Caudate nucleus (tissue), 63 donors: ENCODE measurements at places on chromosomes 2 and 18.

DNA sequence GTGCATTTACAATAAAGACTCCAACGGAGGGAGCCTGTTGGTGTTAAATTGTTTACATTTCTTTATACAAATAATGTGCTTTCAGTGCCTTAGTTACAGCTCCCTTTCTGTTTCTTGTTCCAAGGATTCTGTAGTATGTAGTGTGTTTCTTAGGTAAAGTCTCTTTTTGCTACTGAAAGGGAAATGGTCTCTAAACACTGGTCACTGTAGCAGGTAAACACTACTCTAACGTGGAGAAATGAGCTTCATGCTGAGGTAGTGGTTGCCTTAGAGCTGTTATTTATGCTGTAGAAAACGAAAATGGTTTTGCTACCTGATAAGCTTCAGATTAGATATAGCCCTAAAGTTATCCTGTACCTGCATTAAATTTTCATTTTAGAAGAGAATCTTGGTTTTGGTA, 163.6 kb downstream of the CAPN13 start:
- DNase-seq = no peak

- no peak for DNase-seq
Observed at GRCh38 chr18:38557006-38557405, 991.4 kb upstream of the CELF4 start.

DNA sequence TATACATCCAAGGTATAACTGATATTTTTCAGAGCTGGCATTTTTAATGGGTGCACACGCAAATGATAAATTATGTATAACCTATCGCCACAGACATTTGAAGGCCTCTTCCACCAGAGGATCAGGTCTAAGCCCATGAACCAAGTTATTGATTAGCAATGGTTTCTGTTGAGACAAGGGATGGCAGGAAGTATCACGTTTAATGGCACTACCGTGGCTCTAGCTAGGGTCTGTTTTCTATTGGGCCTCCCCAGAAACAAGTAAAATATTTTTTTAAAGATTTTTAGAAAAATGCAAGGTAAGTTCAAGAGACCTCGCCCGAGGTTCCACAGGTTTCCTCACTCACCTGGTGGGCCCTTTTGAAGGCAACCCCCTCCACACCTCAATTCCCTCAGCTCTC, 667 bp downstream of the GFPT1 start:
- no peak for DNase-seq

DNA sequence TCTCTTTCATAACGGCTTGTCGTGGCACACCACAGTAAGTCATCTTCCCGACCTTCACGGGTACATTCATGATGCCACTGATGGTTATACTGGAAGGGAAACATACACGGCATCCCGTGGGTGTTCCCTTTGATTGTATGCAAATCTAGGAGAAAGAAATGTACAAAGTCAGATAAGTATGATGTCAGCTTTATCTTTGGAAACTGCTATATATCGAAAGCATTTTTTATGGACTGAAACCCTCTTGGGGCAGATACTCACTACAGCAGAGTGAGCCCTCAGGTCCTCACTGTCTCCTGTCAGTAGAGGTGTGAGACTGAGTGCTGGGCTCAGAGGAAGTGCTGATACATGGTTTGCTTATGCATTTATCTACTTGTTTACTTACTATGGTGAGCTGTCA, 20.4 kb downstream of the PLA2R1 start:
- no peak for DNase-seq

DNA sequence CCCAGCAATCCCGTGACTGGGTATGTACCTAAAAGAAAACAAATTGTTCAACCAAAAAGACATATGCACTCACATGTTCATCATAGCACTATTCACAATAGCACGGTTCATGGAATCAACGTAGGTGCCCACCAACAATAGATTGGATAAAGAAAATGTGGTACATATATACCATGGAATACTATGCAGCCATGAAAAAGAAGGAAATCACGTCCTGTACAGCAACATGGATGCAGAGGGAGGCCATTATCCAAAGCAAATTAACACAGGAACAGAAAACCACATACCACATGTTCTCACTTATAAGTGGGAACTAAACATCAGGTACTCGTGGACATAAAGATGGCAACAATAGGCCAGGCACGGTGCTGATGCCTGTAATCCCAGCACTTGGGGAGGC, 207.9 kb upstream of the TNP1 start:
- no peak for DNase-seq

DNA sequence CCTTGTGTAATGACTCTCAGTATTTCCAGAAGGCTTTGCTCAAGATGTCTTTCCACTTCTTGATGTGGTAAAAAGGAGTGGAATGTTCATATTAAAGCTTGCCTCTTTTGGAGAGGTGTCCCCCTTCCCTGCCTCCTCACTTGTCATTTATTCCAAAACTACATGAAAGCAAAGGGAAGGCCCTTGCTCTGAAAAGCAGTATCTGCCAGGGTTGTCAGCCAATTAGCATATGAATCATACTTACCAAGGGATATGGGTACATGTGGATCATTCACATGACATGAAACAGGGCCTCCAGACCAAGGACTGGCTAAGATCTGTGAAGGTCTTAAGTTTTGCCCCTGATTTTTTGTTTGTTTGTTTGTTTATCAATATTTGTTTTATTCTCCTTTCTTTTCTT, 31.3 kb downstream of the ANXA4 start:
- no peak for DNase-seq

- DNase-seq = no peak
Observed at GRCh38 chr2:181190711-181191110, 210.3 kb downstream of the UBE2E3 start.

DNA sequence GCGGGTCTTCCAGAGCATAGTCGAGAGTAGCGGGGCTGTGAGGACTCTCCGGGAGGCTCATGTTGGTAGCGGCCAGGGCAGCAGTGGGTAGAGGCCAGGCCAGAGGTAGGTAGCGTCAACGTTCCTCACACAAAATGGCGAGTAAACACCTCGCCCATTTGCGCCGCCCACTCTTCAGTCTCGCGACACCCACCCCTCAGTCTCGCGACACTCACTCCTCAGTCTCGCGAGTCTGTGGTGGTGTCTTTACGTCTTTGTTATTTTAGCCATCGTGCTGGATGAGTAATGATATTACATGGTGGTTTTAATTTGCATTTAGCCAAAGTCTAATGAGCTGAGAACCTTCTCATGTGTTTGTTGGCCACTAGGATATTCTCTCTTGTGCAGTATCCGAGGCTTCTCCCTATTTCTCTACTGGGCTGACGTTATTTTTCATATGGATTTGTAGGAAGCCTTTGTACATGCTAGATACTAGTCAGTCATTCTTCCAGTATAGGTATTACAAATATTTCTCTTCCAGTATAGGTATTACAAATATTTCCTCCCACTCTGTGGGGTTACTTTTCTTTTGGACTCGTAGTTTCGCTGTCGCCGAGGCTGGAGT, at the start of gene TSPYL6:
Gene TSPYL6, minus strand, starts transcription at position 139 of the 604 bp plus-strand sequence. Its CDS starts 78 bp downstream, at position 61.
- DNase-seq = no peak
